ENCODE measurements at places on chromosomes 12 and 14.

DNA sequence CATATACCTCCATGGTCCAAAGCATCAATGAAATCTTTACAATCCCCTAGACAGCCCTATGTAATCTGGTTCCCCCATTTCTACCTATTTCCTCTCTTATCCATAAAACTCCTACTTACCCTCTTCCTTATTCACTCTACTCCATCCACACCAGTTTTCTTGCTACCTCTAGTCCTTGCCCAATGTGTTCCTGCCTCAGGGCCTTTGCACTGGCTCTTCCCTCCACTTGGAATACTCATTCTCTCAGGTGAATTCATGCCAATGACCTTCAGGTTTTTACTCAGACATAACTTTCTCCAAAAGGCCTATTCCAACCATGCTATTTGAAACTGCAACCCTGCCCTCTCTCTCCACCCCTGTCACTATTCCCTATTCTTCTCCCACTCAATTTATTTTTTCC is 138.7 kb upstream of the KRR1 start:
- DNase-seq: no peak

DNA sequence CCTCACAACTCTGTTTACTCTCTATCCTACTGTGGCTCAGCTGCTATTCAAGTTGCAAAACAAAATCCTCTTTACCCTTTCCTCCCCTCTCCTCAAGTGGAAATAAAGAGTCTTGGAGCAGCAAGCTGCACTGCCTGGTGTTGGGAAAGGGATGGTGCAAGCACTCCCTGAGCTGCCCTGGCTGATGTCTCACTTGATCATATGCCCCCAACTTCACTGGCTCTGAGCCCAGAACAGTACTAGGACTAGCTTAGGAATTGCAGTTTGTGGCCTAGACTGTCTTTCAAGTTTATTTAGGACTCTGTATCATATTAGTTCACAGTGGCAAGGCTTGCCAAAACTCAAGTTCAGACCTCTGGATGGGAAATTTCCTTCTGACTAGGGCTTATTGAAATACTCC is 1683.8 kb upstream of the SEL1L start:
- no peak for DNase-seq

- DNase-seq: no peak
Observed at GRCh38 chr14:75738192-75738591, 77.1 kb downstream of the TTLL5 start.

GRCh38 chr12:93085383-93086287 is 156.5 kb upstream of the EEA1 start:
- no peak for DNase-seq

DNA sequence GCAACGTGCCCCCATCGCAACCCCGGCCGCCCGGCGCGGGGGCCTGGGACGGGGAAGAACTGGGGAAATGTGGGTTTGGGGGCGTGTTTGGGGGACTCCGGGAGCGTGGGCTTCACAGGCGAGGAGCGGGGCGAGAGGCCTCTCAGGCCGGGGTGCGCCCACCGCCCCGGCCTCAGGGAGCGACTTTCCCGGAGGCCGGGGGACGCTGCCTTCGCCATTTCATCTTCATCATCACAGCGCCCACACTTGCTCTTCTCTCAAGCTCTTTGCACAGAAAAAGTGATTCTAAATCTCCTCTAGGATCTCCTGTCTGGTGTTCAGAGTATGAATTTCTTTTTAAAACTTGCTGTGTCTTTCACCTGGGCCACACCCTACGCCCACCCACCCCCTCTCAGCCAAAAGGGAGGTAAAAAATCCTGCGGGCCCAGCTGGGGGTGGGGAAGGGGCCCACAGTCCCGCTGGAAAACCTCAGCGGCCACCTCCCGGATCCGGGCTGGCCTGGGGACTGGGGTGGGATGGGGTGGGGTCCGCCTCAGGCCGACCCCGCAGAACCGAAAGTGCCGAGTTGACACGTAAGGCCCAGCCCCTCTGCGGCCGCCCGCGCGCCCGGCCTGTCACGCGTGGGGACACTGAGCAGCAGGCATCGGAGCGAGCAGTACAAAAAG is 7.4 kb downstream of the CDKN1B start:
- peak; percentile 51 for DNase-seq

DNA sequence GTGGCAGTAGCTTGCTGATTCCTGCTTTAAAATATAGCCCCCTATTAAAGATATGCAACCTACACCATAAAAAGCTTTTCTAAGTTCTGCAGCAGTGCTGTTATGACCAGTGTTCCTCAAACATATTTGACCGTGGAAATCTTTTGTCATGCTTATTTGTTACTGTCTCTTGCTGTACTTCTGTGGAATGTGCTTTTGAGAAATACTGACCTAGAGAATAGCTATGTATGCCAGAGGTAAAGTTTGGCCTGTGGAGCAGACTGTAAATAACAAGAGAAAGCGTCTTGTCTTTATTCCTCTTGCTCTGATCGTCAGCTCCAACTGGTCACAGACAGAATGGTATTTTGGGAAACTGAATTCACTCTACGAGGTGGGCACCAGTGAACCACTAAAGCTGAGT is 239.0 kb downstream of the FBXL14 start:
- no peak for DNase-seq

GRCh38 chr12:15208140-15208539 is 13.1 kb downstream of the RERG start:
- DNase-seq: no peak

- no peak for DNase-seq
Observed at GRCh38 chr14:75495882-75496281, 26.4 kb upstream of the BATF start.

GRCh38 chr14:103626146-103626850 is 2.7 kb upstream of the KLC1 start:
- no peak for DNase-seq

DNA sequence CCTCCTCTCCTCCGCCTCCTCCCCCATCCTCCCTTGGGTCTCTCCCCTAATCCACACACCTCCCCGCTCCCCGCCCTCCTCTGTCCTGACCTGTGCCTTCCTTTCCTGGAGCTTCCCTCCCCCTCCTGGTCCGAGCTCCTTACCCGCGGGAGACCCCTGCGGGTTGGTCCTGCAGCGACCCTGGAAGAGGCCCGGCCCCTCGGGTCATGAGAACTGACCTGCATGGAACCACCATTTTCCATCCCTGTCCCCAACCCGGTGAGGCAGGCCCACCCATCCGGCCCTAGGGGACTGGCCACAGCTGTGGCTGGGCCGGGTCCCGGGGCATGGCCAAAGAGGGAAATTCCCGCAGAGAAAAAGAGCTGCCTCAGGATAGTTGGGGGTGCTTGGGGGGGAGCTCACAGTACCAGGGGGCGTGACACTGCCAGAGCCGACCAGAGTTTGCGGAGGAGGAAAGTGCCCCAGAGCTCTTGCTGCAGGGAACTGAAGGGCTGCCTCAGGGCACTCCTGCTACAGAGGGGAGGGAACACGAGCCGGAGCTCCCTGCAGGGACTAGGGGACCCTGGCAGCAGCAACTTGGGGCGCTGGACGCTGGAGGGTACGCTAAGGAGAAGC is 613 bp downstream of the ARHGEF40 start:
- DNase-seq: no peak

DNA sequence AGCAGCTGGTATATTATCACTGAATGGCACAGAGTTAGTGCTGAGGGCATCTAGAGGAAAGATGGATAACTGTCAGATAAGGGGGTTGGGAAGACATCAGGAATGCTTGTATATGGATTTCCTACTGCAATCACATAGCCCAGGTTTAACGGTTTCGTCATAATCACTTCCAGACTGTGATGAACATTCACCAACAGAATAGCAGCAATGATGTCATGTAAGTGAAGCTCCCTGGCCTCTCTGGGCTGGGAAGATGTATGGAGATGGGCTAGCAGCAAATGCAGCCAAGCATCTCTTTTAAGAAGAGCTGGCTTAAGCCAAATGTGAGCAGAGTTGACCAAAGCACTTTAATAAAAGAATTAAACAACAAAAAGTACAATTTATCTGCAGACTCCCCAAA is 714.6 kb downstream of the GALC start:
- DNase-seq: no peak

GRCh38 chr14:92656306-92657081 is 91.9 kb downstream of the LGMN start:
- DNase-seq: no peak

- no peak for DNase-seq
Observed at GRCh38 chr14:60184146-60184904, 19.1 kb upstream of the DHRS7 start.

DNA sequence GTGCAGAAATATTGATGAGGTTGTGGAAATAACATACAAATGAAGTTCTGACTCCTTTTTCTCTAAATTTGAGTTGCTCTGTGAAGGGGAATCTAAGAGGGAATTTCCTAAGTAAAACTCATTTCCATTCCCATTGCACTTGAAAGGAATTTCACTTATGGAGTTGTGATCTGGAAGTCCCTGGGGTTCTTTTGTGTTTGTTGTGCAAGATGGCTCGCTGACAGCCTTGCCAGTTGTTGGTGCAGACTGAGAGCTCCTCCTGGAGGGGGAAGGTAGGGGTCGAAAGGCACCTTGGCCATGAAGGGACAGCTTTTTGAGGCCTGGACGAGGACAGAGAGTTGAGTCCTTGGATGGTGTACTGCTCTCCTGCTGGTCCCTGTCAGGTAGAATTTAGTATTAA is 72.0 kb downstream of the C12orf56 start:
- no peak for DNase-seq

DNA sequence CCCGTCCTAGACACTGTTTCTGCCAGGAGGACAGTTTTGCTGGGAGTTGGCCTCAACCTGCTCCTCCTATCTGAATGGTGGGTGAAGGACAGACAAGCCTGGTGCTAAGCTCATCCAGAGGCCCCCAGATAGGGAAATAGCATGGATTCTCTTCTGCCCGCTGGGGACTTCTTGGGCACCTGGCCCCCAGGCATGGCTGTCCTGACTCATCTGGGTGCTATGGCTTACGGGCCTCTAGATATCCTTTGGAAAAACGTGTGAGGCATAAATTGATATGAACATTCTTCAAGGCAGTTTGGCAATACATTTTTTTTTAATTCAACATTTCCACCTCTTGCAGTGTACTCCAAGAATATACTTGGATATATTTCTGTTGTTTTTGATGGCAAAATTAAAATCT is 8.6 kb downstream of the TECPR2 start:
- DNase-seq: no peak

- no peak for DNase-seq
Observed at GRCh38 chr12:97109441-97109840, 202.4 kb downstream of the NEDD1 start.

GRCh38 chr14:102325791-102326345 is 6.3 kb downstream of the ZNF839 start:
- DNase-seq: no peak

- DNase-seq: no peak
Observed at GRCh38 chr14:54784060-54784459, 118.6 kb downstream of the GCH1 start.

GRCh38 chr12:14408208-14408607 is 42.7 kb downstream of the ATF7IP start:
- no peak for DNase-seq

DNA sequence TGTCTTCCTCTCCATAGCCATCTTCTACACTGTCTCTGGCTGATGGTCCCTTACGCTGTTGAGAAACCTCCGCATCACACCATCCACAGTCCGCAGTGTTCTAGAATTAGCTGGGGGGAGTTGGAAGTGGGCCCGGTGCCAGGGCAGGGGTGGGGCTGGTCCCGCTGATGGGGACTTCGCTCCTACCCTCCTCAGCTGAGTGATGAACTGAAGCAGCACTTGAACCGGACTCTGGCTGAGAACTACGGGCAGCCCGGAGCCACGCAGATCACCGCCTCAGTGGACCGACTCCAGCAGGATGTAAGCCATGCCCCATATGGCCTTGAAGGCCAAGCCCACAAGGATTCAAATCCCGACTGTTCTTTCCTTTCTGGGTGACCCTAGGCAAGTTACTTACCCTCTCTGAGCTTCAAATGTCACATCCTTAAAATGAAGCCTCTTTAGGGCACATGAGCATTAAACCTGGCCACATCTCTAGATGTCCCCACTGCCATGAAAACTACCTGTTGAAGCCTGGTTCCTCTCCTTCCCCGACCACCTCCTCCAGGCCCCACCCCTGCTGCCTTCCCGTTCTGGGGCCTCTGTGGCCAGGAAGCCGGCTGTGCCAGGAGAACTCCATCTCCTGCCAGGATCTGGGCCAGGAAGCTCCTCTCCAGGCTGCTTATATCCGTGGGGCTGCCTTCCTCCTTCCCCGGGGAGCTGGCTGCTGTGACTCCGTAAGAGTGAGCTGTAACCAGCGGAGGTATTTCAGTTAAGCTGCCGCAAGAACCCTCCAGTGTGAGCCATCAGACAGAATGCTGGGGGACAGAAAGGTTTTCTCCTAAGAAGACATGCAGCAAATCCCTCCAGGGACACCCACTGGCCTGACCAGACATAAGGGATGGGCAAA is 53.1 kb downstream of the TSPAN11 start:
- DNase-seq: no peak

- peak; percentile 65 for DNase-seq
Observed at GRCh38 chr12:7108003-7108795, 815 bp downstream of the C1RL start.

DNA sequence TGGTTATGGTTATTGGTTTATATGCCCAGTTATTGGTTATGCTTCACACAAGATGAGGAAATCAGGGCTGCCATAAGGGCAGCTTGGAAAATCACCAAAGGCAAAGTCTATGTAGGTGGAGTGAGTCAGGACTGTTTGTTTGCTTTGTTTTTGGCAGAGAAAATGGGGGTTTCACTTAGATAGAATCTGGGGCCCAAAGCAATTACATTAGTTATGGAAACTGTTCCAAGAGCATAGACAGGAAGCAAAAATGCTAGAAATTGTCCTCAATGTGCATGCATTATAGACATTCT is 2.2 kb downstream of the VAMP1 start:
- DNase-seq: no peak

DNA sequence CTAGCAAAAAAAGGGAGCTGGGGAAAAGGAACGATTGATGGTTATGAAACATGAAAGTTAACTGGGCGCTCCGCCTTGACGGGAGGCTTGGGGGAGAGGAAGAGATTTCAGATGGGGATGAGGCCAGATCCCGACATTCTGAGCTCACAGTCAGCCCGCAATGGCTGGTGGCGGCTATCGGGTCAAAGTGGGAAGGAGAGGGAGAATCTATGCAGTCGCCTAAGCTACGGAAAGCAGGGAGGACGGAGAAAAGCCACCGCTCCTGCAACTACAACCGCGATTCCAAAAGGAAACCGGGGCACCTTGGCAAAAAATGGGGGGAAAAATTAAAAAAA is 502 bp downstream of the MPHOSPH9 start:
- no peak for DNase-seq

- DNase-seq: no peak
Observed at GRCh38 chr12:92600052-92600451, 102.7 kb upstream of the PLEKHG7 start.

- DNase-seq: no peak
Observed at GRCh38 chr12:43917896-43918295, 82.0 kb downstream of the TMEM117 start.

- no peak for DNase-seq
Observed at GRCh38 chr12:3003357-3003992, 44.3 kb downstream of the TEAD4 start.

DNA sequence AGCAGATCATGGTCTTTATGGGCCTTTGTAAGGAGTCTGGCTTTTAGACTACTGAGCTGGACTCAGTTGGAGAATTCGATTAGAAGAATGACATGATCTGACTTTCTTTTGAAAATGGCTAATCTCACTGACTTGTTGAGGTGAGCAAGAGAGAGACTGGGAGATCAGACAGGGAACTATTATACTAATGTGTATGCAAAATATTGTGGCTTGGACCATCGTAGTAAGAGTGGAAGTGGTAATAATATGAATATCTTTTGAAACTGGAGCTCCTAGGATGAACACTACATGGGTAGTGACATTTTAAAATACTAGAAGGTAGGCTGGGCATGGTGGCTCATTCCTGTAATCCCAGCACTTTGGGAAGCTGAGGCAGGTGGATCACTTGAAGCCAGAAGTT is 56.2 kb upstream of the CCT2 start:
- no peak for DNase-seq
